ENCODE measurements at places on chromosomes 2 and 18. TPM values are rescaled to one million over a fixed set of nuclear protein-coding genes. Genes with fewer than 3 reads are reported as not detected.

The CPS1 gene
- total RNA-seq = 6.3 TPM

The FTCDNL1 gene
- total RNA-seq = 1.8 TPM

The FAP gene
- 1.2 TPM for total RNA-seq

The MYO7B gene
- total RNA-seq = 0.89 TPM

The CTAGE1 gene
- not detected for total RNA-seq

The KCNK3 gene
- not detected for total RNA-seq

The STPG4 gene
- not detected for total RNA-seq

The MAP3K19 gene
- not detected for total RNA-seq

DNA sequence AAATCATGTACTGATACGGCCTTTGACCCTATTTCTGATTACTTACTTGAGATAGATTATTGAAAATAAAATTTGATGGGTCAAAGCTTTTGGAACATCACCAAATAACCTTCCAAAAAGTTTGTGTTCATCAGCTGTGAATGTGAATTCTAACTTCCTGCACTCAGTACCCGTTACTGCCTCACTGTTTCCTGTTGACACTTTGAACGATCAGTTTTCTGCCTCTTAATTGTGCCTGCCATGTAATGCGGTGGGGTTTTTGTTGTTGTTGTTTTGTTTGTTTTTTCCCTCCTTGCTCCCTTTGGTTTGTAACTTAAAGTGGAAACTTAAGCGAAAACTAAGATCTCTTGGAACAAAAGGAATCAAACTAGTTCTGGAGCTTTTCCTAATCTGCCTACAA, 18.9 kb downstream of the ATG16L1 start:
- DNase-seq = no peak

- DNase-seq = peak; percentile 32
Observed at GRCh38 chr18:69840001-69840400, 107.7 kb downstream of the CD226 start.

DNA sequence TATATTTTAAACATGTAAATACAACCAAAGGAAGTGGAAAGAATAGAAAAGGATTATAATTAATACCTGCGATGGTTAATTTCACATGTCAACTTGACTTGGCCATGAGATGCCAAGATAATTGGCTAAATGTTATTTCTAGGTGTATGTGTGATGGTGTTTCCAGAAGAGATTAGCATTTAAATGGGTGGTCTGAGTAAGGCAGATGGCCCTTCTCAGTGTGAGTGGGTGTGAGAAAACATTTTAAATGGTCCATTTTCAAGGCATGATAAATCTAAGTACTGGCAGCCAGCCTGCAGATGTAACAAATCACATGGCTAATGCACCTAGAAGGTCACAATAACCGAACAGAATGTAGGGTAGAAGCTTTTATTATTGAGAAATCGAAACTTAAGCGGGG, 99.6 kb upstream of the CDH7 start:
- no peak for DNase-seq

DNA sequence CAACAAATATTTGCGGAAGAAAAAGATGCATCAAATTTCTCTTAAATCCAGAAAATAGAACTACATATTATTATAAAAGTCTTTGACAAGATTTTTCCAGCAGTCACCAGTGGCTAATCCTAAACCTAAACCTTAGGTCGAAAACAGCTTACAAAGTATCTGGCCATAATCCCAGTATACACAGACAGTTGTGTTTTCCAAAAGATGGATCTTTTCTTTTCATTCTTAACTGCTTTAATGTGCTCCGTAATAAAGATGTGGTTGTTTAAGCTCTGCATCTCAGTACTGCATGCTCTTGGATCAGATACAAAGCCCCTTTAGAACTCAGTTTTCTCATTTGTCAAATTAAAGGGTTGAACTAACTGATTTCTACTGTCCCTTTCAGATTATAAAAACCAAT, 247.8 kb downstream of the TXNL1 start:
- no peak for DNase-seq

- no peak for DNase-seq
Observed at GRCh38 chr18:9348766-9349165, 14.2 kb downstream of the TWSG1 start.

DNA sequence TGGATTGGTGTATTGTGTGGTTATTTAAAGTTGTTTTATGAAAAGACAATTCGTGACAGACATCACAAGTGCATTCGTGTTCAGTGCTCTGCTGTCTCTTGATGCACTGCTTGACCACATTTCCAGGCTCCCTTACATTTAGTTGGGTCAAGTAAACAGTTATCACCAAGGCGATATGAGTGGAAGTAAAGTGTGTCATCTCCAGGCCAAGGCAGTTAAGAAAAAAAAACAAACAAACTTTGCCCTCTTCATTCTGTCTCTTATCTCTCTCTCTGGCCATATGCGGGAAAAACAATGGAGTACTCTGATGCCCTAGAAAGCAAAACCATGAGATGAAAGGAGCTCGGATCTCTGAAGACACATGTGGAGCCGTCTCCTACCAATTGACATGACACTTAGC, 131.1 kb downstream of the DSEL start:
- no peak for DNase-seq

GRCh38 chr18:46110406-46110805, 6.2 kb downstream of the HAUS1 start:
- DNase-seq = no peak

DNA sequence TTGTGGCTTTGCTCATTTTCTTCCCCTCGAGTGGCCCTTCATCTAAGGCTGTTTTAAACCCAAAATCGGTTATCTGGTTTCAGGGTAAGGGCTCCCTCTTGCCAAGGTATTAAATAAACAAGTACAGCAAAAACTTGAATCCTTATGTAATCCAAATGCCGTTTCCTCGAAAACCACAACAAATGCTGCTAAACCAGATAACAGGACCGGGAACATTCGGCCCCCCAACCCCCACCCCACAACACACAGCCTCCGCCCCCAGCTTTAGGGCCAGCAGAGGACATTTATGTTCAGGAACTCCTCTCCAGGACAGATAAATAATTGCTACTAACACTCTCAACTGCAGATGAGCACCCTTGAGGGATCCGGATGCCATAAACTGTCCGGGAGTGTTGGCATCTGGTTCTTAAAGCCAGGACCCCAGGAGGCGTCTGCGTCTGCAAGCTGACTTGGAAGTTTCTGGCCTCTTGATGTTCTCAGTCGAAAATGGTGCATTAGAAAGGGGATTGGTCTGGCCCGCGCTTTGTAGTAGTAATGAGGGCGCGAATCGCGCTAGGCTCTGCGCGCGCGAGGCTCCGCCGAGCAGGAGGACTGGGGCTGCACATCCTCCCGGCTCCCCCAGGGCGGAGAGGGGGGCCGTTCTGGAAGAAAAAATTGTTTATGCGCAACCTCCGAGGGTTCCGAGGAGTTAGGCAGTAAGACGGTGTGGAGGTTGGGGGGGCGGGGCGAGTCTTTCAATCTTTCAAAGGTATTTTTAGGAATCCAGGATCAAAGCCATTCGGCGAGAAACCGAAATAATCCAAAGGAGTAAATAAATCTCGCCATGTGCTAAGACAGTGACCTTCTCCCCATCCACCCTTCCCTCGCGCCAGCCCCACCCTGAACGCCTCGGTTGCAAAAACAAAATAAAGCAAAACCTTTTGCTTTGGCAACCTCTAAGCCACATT, 3.9 kb upstream of the ID2 start:
- peak; percentile 74 for DNase-seq

- no peak for DNase-seq
Observed at GRCh38 chr18:49161627-49162026, 210.9 kb upstream of the SMAD7 start.

DNA sequence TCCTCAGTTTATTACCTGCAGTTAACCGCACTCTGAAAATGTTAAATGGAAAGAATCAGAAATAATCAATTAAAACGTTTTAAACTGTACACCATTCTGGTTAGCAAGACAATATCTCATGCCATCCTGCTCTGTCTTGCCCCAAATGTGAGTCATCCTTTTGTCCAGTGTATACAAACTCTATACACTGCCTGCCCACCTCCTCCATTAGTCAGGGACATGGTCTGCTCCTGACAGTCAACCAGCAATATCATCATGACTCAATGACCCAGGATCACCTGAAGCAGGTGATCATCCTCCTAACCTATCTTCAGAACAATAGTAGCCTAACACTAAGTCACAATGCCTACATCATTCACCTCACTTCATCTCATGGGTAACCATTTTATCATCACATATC, 214.7 kb downstream of the KCNH7 start:
- DNase-seq = no peak

DNA sequence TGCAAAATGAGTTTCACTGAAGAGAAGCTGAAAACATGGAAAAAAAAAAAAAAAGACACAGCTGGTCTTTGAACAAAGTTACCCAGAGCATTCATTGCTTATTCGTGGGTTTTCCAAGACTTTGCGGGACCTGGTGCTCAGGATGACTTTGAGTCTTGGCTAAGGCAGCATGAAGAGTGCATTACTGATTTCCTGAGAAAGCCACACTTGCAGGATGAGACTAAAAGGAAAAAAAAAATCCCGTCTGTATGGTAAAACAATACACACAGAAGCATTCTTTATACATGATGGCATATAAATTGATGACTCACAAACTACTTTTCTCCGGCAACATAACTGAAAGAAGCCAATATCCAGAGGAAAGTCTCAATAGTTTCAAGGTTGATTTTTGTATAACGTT, 195.4 kb downstream of the SPP2 start:
- peak; percentile 60 for DNase-seq

- no peak for DNase-seq
Observed at GRCh38 chr2:96549466-96549785, 12.9 kb downstream of the ARID5A start.

DNA sequence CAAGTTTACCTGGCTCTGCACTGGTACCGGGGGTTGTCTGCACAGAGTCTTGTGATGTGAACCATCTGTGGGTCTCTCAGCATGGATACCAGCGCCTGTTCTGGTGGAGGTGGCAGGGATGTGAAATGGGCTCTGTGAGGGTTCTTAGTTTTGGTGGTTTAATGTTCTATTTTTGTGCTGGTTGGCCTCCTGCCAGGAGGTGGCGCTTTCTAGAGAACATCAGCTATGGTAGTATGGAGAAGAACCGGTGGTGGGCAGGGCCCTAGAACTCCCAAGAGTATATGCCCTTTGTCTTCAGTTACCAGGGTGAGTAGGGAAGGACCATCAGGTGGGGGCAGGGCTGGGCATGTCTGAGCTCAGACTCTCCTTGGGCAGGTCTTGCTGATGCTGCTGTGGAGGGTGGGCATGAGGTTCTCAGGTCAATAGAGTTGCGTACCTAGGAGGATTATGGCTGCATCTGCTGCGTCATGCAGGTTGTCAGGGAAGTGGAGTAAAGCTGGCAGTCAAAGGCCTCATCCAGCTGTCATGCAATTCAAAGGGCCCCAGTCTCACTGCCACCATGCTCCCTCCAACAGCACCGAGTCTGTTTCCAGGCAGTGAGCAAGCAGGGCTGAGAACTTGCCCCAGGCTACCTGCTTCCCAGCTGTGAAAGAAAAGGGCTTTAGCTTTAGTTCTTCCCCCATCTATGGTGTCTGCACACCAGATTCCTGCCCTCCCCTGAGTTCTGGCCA, 278.0 kb downstream of the METTL4 start:
- DNase-seq = no peak

GRCh38 chr2:135149251-135149650, 97.2 kb downstream of the RAB3GAP1 start:
- peak; percentile 28 for DNase-seq

DNA sequence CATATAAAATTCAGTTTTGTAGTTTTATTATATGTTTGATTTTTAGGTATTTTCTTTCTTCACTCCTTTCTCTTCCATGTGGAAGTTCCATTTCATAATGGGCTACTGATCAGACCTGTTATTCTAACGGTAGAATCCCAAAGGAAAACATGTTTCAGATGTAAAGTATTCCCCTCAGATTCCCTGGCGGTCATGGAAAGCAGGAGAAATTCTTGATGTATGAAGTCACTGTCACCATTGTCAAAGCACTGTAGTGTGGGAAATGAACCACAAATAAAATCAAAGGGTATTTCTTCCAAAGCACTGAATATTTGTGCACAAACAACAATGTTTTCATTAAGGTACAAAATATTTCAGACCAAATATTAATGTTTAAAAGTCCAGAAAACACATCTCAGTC, 237.3 kb upstream of the KLHL14 start:
- DNase-seq = no peak

DNA sequence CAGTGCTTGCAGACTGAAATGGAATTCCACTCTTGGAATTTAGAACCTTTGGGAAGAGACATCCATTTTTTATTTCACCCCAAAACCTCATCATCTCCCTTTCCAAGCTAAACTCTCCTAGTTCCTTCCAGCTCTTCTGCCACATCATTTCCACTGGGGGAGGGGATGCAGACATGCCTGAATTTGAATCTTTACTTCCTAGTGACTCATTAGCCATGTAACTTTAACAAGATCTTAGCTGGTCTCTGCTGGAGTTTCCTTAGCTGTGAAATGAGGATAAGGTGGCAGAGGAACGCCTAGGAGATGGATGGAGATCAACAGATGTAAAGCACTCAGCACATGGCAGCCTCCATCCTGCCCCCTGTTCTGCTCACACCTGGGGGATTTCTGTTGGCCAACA, 266.8 kb downstream of the EN1 start:
- peak; percentile 7 for DNase-seq

- DNase-seq = no peak
Observed at GRCh38 chr2:11444737-11445136, 21.2 kb downstream of the E2F6 start.

- DNase-seq = no peak
Observed at GRCh38 chr2:178211943-178212342, 17.6 kb downstream of the OSBPL6 start.

DNA sequence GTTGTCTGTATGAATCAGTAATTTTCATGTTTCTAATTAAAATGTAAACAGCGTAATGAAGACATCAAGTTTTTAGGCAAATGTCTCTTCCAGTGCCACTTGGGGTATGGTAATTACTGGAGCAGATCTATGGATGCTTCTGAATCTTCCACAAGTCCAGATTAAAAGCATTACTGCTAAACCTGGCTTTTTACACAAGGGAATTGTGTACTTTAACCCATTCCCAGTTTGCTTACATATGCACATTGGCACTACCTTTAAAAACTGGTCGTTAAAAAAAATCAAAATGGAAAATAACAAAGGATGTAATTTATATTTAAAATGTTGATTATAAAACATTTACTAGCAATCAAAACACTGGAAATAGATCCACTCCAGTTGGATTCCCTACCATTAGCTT, 19.7 kb downstream of the FIGN start:
- no peak for DNase-seq

DNA sequence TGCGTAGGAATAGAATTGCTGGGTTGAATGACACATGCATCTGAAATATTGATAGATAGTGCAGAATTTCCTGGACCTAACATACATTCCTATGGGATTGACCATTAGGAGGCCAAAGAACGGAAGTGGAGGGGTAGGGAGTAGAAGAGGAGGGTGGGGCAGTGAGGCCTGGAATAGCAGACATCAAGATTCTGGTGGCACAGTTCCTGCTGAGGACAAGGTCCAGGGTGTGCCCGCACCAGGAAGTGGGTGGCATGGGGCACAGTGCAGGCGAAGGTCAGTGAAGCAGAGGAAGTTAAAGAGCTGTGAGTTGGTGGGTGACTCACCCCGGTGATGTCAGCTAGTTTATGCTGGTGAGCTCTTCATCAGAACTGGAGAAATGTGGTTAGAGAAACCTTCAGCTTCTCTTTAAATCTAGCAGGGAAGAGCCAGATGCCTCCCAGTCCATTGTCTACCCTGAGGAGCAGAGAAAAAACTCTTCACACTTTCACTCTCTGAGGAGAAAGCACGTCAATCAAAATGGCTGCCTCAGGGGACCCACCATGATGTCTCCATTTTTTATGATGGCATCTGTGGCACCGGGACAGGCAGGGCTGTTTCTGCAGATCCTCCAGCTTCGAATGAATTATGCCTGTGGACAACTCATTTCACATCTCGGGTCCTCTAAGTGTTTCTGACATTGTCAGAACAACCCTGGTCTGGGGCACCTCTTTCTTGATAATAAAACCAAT, 55.9 kb upstream of the CTLA4 start:
- DNase-seq = peak; percentile 99

GRCh38 chr2:197786010-197786877, 1.1 kb upstream of the BOLL start:
- DNase-seq = no peak
